ENCODE measurements at places on chromosomes 4 and X.

GRCh38 chrX:68652326-68653170 is 5.1 kb downstream of the STARD8 start:
- no peak for DNase-seq

- no peak for DNase-seq
Observed at GRCh38 chrX:136665258-136665900, 17.4 kb downstream of the CD40LG start.

DNA sequence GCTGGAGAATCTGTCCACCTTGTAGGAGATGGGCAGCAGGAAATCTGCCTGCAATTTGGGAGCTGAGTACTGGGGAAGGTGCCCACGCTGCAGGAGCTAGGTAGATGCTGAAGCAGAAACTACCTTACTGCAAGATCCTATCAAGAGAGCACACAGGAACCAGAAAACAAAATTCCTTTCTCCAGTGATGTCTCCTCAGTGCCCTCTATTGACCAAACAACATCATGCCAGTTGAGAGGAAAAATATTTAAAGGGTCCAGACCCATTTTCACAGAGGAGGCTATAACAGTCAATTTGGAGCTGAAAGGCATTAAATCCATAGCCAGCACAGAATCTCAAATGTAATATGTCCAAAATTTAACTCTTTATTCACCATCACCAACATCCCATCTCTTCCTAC is 406.8 kb downstream of the SLITRK2 start:
- no peak for DNase-seq

DNA sequence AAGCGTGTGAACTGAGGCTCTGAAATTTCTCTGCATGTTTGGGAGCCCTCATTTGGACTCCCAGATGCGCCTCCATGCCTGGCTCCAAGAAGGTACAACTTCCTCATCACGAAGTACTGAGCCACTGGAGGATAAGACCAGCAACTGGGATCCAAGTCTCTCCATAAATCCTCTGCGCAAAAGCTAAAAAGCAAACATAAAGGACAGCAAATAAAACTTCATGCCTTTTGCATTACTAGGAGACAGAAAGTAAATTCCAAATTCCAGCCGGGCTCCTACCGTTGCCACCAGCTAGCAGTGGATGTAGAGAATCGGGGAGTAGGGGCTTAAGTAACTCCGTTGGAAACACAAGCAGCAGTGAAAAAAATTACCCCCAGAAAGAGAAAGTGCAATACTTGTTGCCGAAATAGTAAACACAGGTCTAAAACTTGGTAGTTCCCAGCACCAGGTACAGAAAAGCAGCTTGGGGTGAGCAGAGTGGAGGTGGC is 477.1 kb upstream of the TENM3 start:
- no peak for DNase-seq

DNA sequence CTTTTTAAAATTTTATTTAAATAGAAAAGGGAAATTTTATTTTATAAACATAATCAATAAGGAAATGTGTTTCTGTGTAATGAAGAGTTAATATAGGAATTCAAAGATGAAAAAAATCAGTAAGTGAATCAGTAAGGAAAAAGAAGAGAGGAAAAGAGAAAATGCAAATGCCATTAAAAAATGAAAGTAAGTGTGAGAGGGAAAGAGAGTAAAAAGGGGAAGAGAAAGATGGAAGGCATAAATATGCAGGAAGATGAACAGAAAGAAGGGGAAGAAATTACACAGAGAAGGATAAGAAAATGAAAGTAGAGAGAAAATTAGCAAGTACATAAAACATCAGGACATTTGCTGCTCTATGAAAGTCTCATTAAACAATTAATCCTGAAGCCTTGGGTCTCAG is 349.9 kb downstream of the FSTL5 start:
- DNase-seq, result no peak

- DNase-seq, result no peak
Observed at GRCh38 chr4:39569209-39569608, 42.0 kb upstream of the UGDH start.

- no peak for DNase-seq
Observed at GRCh38 chr4:62495032-62495431, 1294.9 kb downstream of the ADGRL3 start.

- peak; percentile 24 for DNase-seq
Observed at GRCh38 chr4:43132010-43132582, 239.6 kb downstream of the GRXCR1 start.

GRCh38 chrX:114626323-114626722 is 42.4 kb downstream of the HTR2C start:
- no peak for DNase-seq

GRCh38 chrX:3076416-3076991 is 35.2 kb downstream of the ARSF start:
- DNase-seq, result no peak

DNA sequence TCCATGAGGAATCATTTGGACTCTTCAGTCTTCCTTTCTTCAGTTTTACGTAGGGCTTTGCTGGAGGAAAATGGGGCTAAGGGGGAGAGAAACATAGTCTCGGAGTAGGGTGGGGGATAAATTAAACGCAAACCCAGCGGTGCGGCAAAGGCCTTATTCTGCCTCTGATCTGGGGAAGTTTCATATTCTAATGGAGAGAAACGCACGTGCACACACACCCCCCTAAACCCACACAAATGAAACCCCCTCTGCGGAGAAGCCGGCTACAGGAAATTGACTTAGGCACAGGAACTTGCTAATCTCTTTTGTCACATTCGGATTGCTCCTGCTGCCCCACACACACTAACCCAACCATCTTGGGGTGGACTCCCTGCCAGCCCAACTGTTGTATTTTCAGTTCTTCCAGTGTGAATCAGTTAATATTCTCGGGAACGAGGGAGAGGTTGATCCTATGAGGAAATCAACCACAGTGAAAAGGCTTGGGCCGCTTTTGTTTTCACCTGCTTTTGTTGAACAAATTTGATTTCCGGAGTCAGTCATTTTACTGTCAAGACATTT is at the start of gene RHOH:
Gene RHOH (plus strand): TSS at position 308 of the 558 bp plus-strand sequence. CDS start 46,356 bp downstream, outside the sequence.
- no peak for DNase-seq

DNA sequence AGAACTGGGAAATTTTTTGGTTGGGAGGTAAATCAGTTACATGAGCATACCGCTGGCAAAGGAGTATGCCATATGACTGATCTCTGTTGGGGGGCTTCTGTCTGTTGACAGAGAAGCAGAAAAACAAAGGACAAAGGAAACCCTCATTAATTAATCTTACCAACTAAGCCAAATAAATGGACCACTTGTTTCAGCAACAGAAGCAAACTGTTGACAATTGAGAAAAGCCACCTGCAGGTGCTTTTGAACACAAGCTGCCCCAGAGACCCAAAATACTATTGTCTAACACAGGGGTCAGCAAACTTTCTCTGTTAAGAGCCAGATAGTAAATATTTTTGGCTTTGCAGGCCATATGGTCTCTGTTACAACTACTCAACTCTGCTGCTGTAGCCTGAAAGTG is 7.0 kb upstream of the FRYL start:
- no peak for DNase-seq

GRCh38 chr4:150950657-150951288 is 64.3 kb downstream of the LRBA start:
- DNase-seq, result no peak

DNA sequence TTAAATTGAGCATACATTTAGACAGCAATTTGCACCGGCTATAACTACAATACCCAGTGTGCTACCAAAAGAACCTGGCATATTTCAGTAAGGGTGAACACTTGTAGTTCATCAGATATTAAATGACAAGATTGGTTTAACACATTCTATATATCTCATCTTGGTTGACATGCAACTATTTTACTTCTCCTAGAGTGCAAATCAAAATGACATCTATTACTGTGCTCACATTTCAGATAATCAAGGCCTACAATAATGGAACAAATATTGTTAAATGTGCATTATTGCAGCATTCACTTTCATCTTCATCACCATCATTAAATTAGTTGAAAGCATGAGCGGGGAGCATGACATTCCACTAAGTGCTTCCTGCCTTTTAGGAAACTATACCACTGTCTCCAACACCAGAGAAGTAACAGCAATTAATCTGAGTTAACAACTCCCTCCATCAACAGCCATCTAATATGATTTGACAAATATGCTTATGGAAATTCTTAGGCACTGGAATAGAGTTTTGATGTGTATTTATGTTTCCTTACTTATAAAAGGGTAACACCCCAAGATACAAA is 209.8 kb upstream of the SLIT2 start:
- no peak for DNase-seq

DNA sequence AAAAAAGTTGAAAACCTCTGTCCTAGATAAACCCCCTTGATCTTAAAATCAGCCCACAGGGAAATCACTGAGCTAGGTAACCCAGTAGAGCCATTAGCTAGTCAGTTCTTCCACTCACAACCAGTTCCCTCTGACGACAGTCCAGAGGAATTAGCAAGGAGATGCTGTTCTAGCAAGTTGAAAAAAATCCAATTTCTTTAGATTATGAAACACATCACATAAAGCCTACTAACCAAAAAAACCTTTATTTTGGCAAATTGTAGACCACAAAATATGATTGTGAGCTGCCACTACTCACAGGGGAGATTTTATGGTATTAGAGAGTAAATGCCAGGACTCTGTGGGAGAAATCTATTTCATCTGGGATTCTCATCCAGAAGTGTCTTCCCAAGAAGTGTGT is 22.6 kb downstream of the ADAMTS3 start:
- no peak for DNase-seq

GRCh38 chr4:169071747-169072146 is 61.7 kb upstream of the CBR4 start:
- no peak for DNase-seq

GRCh38 chr4:153036931-153037482 is 100.9 kb downstream of the FHDC1 start:
- no peak for DNase-seq

GRCh38 chrX:9471571-9471985 is 6.7 kb downstream of the TBL1X start:
- DNase-seq, result no peak

- DNase-seq, result no peak
Observed at GRCh38 chr4:32025851-32026459, 1305.8 kb downstream of the PCDH7 start.

GRCh38 chr4:81039351-81039972 is 9.0 kb downstream of the BMP3 start:
- no peak for DNase-seq

- DNase-seq, result peak; percentile 4
Observed at GRCh38 chr4:127505203-127505602, 127.6 kb upstream of the INTU start.

- no peak for DNase-seq
Observed at GRCh38 chr4:47490550-47490949, 5.5 kb downstream of the ATP10D start.

DNA sequence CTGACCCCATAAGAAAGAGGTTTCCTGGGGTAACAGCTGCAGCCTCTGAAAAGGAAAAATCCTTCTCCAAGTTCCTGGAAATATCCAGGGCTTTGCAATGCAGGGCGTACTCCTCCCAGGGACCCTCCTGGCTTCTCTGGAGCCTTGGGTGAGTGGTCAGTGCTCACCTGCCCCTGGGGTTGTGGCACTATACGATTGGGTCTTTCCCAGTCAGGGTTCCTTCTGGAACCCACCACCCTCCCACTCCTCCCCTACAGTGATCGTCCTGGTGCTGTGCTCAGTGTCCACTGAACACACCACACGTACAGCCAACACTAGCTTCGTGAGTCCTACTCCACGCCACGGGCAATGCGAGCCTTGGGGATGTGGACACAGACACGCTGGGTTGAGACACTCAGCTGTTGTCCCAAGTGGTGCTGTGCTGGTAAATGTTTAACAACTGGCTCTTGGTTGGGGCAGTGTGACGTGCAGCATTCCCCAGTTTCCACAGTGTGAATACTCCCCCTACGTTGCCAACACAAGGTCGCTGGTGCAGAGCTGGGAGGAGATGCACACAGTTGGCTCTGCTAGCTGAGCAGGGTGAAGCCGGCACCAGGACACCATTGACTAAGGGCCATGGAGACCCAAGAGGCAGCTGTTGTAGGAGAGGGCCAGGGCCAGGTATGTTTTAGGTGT is 65.4 kb downstream of the HTRA3 start:
- DNase-seq, result no peak

GRCh38 chr4:17544831-17545234 is 29.9 kb downstream of the CLRN2 start:
- DNase-seq, result peak; percentile 88

DNA sequence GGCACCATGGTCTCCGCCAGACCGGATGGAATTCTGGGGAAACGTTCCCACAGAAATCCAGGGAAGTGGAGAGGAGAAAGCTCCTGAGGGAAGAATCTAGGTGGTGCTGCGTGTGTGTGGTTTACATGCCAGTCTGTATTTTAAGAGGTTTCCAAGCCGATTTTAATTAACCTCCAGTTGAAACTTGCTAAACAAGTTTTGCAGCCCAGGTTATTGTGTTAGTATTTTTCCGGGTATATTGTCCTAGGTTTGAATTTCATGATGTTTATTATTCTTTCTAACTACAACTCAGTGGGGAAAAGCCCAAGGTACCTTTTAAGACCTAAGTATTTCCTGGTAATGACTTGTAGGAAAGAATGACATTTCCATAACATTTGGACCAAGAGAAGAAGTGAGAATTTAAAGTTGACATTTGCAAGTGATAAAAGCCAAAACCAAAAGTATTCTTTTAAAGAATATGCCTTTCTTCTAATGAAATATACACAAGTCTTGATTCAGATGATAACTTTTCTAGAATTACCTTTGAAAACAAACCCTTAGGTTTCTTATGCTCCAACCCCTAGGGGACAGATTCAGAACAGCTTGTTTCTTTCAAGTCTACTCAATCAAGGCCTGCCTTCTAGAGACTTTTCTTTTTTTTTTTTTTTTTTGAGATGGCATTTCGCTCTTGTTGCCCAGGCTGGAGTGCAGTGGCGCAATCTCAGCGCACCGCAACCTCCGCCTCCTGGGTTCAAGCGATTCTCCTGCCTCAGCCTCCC is 14.6 kb downstream of the SAT1 start:
- peak; percentile 8 for DNase-seq

DNA sequence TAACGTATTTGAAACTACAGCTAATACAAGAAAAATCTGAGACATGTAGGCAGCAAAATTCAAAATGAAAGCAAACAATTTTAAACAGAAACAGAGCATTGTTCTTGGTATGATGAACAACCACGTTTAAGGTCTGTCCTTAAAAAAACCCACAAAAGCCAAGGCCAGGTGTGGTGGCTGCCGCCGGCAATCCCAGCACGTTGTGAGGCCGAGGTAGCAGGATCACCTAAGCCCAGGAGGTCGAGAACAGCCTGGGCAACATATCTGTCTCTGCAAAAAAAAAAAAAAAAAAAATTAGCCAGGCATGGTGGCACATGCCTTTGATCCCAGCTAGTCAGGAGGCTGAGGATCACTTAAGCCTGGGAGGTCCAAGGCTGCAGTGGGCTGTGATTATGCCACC is 13.7 kb downstream of the RWDD4 start:
- no peak for DNase-seq

GRCh38 chr4:164892018-164892417 is 15.0 kb downstream of the APELA start:
- no peak for DNase-seq

DNA sequence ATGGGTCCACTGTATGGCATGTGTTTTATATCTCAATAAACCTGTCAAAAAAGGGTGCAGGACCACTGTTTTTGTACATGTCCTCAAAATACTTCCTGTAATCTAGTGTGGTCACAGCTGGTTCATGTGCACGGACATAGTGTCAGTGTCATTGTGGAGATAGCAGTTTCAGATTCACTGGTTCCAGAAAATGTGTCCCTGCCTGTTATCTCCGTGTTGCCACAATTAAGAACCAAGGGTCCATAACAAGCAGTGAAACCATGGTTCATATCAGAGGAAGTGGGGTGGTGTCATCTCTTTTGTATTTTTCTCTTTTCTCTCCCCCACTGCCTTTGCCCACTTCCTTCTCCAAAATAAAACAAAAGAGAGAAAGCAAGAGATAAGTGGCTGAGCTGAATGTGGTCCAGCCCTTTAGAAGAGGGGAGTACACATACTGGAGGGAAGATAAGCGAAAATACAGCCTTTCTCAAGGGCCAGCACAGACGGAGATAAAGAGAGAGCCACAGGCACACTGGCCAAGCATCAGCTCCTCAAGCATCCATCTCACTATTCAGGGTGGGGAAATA is 51.2 kb downstream of the TBL1X start:
- DNase-seq, result no peak

Measured in NCI-H2029 (cell line).